Skin of body (tissue), 3 donors: ENCODE measurements at places on chromosomes 5 and 9. TPM values are rescaled to one million over a fixed set of nuclear protein-coding genes. Genes with fewer than 3 reads are reported as not detected.

DNA sequence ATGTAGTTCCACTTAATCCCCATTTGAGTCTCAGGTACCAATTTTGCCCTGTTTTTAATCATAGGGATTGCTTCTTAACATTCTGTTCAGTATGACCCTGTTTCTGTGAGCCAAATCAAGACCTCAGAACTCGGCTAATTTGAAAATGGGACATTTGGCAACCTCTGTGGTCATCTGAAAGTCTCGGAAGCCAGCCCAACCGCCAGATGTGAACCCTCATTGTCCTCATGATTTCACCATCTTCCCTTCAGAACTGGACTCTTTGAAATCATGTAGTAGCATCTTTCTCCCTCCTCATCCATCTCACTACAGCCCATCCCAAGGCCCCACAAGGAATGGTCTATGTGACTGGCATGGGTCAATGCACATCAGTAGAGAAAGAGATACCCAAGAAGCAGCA lies 88.9 kb downstream of the S1PR3 start:
- DNase-seq, result no peak

- DNase-seq, result no peak
Observed at GRCh38 chr5:316210-317085, 5.1 kb upstream of the AHRR start.

GRCh38 chr9:127047971-127048370 lies 74.5 kb downstream of the ANGPTL2 start:
- DNase-seq, result no peak

GABBR2 gene
- 0.39 TPM for total RNA-seq

RARS1 gene
- total RNA-seq, result 116 TPM

GRCh38 chr5:111063709-111064322 lies 7.7 kb upstream of the TSLP start:
- DNase-seq, result no peak

GRCh38 chr5:14038341-14038959 lies 94.0 kb upstream of the DNAH5 start:
- DNase-seq, result no peak

DNA sequence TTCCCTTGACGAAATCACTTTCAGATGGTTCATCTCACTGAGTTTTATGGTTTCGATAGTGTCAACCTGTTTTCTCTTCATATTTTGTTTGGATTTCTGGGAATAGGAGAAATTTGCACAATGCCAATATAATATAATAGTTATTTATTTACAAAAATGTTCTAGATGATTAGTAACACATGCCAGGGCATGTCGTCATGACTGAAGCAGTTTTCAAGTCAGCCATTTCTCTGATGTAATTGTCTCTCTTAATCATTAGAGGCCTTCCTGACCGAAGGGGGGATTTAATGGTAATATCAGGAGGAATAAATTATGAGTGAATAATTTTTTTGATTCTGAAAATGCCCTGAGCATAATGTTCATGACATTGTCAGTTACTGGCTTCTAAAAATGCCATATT lies 246.5 kb upstream of the ATP10B start:
- DNase-seq, result no peak

DNA sequence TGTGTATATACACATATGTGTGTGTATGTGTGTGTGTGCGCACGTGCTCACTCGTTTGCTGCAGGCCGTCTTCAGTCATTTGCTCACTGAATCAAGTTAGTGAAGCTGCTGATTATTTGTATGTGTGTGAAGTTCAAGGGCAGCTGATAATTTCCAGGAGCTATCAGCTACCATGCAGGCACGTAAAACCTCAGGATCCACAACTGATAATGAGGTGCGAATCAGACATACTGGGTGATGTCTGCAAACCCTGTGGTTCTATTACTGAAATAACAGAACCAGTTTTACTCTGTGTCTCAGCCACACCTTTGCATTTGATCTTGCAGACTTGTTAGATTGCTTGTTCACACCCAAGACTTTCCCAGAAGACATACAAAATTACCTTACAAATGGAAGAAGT lies 257.6 kb downstream of the TAF11L14 start:
- DNase-seq, result no peak

- DNase-seq, result no peak
Observed at GRCh38 chr5:55232271-55232984, 980 bp downstream of the CCNO start.

- DNase-seq, result no peak
Observed at GRCh38 chr9:73577848-73578247, 426.2 kb downstream of the ANXA1 start.

GRCh38 chr5:132777209-132778069 lies at the start of gene SEPTIN8:
TSS of gene SEPTIN8 (minus strand) at chr5:132777239. CDS start at chr5:132777137, 102 bp downstream.
- DNase-seq, result no peak

DNA sequence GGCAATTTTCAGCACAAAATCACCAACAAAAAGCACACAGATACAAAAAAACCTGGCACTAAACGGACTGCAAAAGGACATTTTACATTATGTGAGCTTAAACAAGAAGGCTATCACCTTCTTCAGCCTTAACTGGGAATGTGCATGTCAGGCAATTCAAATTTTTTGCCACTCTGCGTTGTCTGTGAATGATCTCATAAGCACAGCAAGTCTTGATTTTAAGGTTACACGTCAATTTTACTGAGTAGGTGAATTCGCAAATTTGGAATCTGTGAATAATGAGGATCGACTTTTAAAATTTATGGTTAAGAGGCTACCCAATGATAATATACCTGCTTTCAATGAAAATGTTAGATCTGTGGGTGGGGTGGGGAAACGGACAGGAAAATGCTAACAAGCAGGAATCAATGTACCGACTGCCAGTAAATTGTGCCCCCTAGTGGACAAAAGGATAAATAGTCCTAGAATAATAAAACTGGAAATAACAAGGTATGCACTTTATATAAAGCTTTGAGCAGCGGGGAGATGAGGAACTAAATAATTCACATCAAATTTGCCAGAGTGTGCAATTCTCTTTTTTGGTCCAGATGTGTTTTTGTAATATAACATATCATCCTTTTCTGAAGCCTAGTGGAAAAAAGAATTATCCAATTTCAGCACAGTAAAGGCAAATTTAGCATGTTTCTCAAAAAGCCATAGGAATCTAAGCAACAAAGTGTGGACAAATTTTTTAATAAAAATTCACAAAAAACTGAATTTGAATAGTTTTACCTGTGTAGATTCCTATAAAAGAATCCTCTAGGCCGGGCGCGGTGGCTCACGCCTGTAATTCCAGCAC lies 20.5 kb downstream of the EQTN start:
- peak; percentile 17 for DNase-seq

BNC2 gene
- 30.8 TPM for total RNA-seq

DNA sequence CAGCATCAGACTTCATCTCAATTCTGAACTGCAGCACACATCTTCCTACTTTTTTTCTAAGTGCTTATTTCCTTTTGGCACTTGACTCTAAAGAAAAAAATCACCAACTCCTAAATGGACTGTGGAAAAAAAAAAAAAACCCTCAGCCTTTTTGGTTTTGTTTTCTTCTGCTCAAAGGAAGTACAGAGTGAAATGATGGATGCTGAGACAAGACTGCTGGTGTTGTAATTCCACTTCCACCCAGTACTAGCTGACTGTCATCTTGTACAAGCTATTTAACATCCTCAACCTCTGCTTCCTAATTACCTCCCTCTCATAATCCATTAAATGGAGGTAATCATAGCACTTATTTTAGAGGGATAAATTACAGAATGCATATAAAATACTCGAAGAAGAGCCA lies 171.5 kb upstream of the GNA14 start:
- no peak for DNase-seq

- no peak for DNase-seq
Observed at GRCh38 chr5:110333384-110333783, 393.1 kb downstream of the TMEM232 start.

DNA sequence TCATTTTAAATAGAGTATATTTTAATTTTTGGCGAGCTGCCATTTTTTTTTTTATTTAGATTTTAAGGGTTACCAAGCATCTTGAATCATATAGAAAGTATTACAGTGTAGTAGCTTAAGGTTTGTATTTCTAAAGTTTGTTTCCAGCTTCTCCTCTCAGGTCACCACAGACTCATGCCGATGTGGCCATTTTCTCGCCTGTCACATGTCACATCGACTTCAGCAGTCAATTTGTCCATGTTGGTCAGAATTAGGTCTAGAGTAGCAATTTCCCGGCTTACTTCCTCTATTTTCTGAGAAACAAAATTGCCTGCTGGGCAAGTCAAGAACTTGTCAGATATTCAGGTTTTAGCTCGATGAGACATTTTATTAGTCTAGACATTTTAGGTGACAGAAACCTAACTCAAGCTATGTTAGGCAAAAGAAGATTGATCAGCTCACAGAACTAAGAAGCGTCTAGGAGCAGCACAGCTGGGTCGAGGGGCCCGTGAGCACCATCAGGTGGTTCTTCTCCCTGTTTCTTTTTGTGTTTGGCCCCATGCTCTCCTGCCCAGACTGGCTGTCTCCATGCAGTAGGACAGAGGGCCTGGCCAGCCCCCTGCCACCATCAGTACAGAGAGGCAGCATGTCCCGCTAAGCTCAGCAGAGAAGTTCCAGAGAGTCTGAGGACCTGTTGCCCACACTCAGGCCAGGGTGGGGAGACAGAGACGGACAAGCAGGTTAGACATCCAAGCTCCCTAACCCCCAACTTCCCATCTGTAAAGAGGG lies 48.4 kb upstream of the AFAP1L1 start:
- no peak for DNase-seq

- no peak for DNase-seq
Observed at GRCh38 chr9:92528522-92528849, 7.3 kb downstream of the ECM2 start.

DNA sequence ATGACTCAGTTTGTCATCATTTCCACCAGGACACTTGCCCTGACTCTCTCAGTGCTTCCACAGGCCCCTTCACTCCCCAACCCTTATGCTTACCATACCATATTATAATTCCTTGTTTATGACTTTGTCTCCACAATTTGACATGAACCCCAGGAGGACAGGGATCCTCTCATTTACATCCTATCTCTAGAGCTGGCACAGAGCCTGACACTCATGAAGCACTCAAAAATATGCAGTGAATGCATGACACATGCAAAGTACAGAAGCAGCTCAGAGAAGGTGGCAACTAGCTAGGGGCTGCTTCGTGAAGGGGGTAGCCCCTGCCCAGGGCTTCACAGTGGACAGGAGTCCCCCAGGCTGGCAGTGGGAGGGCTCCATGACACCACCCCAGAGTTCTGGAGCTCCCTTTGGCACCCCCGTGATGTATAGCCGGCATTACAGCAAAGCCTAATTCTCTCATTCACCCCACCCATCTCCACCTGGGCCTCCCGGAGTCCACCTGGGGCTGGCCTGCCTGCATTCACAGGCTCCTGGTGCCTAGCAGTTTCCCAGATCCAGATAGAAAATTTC lies 112.0 kb upstream of the SPOCK1 start:
- no peak for DNase-seq

ERBIN gene
- 116 TPM for total RNA-seq

DNA sequence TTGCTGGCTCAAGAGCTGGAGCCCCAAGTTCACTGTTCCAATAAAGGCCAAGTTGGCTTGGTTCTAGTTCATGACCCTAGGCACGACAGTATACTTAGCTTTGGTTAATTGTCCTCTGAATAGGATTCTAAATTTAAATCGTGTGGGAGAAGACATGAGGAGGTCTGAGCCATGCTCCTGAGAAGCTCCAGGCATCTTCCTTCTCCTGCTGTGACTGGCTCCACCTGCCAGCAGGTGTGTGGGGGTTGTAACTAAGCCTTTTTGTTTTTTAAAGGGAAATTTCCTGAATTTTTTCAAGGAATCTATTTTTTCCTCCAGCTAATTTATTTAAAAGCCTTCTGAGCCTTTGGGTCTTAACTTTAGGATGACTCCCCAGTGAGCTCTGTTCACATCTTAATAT lies 20.2 kb upstream of the TRIM36 start:
- DNase-seq, result no peak

DNA sequence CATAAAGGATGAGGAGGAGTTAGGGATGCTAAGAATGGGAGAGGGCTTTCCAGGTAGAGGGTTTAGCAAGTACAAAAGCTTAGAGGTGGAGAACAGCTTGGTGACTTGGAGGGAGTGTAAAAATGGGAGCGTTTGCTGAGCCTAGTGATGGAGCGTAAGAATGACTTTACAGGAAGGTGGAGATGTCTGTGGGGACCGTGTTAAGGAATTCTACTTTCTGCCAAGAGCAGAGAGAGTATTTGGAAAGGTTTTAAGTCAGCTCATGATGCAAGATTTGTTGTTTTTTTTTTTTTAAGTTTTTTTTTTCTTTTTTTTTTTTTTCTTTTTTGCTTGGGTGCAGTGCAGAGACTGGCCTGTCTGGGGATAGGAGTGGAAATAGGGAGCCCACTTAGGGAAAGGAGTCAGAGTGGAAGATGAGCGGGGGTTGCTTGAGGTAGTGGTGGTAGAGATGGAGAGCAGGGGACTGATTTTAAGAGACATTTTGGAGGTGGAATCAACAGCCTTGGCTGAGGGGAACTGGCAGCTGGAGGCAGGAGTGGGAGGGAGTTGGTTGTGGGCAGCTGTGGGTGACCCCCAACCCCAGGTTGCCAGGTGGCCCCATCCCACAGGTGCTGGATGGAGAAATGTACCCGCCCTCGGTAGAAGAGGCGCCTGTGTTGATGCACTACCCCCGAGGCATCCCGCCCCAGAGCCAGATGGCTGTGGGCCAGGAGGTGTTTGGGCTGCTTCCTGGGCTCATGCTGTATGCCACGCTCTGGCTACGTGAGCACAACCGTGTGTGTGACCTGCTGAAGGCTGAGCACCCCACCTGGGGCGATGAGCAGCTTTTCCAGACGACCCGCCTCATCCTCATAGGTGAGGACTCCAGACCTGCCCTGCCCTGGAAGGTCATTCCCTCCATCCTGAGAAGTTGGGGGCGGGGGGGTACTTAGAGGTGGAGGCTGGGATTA lies 12.4 kb downstream of the PTGS1 start:
- peak; percentile 19 for DNase-seq

- DNase-seq, result no peak
Observed at GRCh38 chr5:97923997-97924396, 741.0 kb upstream of the RIOK2 start.

CCL27 gene
- total RNA-seq, result 7.6 TPM

GRCh38 chr5:77418601-77419581 lies 73.2 kb downstream of the WDR41 start:
- no peak for DNase-seq

GRCh38 chr9:123749580-123750202 lies 180.2 kb downstream of the DENND1A start:
- no peak for DNase-seq

- no peak for DNase-seq
Observed at GRCh38 chr9:135402739-135403695, 76.6 kb upstream of the PPP1R26 start.

PCDHGA8 gene
- 3.3 TPM for total RNA-seq

PCDHGA9 gene
- 4.2 TPM for total RNA-seq

GRCh38 chr5:33439905-33440481 lies 772 bp upstream of the TARS1 start:
- DNase-seq, result peak; percentile 23

PRR7 gene
- 1.1 TPM for total RNA-seq

- DNase-seq, result no peak
Observed at GRCh38 chr5:113641715-113642114, 128.2 kb downstream of the YTHDC2 start.
